Activated CD4-positive, alpha-beta T cell treated with anti-CD3 and anti-CD28 coated beads for 4 hours (primary cell): ENCODE measurements at places on chromosomes 16 and 17.

DNA sequence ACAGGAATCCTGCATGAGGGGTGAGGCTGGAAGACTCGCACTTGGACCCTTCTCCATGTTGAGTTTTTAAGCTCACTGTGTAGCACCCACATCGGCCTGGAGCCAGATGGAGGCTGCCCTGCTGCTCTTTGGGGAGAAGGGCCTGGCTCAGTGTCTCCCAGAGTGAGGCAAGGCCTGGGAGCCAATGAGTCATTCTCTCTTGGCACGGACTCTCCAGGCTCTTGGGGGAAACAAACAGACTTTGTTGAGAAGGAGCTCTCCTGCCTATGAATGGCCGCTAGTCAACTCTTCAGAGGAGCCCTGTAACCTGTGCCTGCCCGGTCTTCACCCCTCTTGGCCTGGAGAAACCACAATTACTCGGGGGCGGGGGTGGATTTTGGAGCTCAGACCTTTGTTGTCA, 50.8 kb upstream of the MAF start:
- DNase-seq = no peak

DNA sequence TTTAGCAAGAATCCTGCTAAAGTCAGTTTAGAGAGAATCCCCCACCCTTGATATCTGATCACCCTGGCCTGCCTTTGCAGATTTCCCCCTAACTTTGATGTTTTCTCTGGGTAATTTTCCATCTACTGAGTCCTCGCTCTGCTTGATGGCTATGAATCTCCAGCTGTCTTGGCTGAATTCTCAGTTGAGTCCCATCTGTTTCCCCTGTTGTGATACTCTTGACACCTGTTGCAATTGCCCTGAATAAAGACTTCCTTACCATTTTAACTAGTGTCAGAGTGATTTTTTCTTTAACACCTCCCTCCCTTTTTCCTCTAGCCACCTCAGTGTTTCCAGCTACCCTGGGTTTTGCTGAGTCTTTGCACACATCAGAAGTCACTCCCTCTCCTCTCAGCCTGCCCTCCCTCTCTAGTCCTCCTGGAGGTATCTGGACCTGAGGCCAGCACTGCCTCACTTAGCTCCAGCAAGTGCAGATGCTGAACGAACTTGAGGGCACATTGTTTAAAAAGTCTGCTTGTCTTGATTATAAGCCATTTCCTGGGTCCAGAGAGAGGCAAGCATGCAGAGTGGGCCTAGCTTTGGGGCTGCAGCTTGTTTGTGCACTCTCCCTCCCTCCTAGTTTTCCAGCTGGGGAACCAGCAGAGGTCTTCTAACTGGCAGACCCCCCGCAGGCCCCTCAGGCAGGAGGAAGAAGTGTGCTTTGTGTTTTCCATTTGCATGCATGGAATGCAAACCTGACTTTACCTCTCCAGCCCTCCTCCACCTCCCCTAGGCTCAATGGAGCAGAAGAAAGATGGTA, 33.2 kb downstream of the SPACA3 start:
- no peak for DNase-seq

DNA sequence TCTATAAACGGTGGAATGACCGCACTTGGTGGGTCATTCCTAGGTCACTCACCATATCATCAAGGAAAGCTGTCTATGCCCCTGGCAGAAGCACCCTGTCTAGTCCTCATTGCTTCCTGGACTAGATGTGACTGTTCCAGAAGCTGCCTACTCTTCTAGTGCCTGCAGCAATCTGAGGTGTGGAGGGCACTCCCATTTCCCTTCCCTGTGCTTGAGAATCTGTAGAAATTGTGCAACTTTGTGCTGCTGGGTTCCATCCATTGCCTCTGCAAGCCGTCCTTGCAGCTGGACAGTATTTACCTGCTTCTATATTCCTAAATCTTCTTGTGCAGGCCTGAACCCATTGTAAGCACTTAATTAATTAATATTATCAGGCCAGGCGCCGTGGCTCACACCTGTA, 52.1 kb downstream of the CACNG3 start:
- DNase-seq = no peak

DNA sequence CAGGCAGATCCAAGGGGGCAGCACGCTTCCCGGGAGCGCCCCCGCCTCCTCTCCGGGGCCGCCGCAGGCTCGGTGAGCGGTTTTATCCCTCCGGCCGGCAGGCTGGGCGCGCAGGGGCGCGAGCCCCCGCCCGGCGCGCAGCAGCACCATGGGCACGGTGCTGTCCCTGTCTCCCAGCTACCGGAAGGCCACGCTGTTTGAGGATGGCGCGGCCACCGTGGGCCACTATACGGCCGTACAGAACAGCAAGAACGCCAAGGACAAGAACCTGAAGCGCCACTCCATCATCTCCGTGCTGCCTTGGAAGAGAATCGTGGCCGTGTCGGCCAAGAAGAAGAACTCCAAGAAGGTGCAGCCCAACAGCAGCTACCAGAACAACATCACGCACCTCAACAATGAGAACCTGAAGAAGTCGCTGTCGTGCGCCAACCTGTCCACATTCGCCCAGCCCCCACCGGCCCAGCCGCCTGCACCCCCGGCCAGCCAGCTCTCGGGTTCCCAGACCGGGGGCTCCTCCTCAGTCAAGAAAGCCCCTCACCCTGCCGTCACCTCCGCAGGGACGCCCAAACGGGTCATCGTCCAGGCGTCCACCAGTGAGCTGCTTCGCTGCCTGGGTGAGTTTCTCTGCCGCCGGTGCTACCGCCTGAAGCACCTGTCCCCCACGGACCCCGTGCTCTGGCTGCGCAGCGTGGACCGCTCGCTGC, 832 bp downstream of the CDK5R1 start:
- DNase-seq = no peak

DNA sequence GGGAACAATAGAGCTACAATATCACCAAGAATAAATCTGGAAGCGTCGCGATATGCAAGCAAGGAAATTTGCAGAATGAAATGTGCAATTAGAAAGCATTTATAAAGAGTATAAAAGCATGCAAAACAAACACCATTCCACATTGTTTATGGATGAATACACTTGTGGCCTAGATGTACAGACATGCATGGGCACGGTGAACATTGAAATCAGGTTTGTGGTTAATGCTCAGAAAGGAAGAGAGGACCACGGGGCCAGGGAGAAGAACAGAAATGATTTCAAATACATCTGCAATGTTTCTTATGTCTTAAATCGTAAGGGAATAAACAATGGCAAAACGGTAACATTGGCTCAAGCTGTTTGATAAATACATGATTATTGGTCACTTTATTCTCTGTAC, 235.9 kb downstream of the FOXL1 start:
- no peak for DNase-seq

DNA sequence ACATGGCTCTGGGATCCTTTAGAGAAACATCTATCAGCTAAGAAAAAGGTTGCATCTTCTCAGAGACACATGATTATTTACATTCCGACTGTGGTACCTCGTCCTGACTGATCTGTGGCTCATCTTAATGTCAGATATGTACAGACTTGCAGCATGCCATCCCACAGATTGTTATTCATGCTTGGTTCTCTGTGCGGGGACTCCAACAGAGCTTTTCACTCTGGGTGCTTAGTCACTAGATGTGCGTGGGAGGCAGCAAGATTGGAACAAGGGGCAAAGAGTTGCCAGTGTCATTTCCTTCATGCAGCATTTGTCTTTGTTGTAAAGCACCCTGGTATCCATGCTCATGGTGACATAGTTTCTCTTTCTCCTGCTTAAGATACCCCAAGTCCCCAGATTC, 179.1 kb upstream of the CACNG5 start:
- DNase-seq = peak; percentile 70

GRCh38 chr17:58391302-58391984, 25.9 kb downstream of the RNF43 start:
- DNase-seq = no peak

DNA sequence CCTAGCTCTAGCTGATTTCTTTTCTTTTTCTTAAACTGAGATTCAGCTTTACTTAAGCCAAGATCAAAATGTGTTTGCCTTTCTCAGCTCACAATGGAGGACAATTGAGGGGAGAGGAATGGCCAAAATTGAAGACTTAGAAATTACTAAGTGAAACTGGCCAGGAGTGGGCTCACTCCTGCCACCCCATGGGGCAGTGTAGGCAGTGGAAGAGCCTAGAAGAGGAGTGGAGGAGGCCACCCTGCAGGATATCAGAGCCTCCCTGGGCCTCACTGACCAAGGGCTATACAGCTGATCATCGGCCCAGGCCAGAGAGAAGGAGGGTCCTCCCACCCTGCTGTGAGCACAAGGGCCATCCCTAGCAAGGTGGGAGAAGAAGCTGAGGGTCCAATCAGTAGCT, 119.8 kb downstream of the CCT6B start:
- DNase-seq = no peak

GRCh38 chr17:1164935-1165556, 14.7 kb downstream of the ABR start:
- no peak for DNase-seq

DNA sequence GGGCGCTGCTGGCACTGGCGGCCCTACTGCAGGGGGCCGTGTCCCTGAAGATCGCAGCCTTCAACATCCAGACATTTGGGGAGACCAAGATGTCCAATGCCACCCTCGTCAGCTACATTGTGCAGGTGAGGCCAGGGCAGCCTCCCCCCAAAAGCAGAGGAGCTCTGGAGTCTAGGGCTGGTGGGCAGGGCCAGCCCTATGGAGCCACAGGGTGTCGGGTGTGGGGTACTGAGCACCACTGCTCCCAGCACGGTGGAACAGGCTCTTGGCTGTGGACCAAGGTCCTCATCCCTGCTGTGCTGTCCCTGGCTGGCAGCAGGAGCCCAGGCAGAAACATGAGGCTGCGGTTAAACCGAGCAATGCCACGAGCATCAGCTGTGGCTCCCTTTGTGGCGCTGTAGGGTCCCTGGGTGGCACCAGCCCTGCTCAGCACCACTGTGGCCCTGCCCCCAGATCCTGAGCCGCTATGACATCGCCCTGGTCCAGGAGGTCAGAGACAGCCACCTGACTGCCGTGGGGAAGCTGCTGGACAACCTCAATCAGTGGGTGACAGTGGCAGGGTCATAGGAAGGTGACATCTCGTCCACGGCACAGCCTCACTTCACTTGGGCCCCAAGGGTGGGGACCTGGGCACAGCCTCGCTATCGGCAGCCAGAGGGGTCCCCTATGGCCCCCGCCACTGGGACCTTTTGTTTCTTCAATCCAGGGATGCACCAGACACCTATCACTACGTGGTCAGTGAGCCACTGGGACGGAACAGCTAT, 1.1 kb downstream of the DNASE1 start:
- DNase-seq = no peak

DNA sequence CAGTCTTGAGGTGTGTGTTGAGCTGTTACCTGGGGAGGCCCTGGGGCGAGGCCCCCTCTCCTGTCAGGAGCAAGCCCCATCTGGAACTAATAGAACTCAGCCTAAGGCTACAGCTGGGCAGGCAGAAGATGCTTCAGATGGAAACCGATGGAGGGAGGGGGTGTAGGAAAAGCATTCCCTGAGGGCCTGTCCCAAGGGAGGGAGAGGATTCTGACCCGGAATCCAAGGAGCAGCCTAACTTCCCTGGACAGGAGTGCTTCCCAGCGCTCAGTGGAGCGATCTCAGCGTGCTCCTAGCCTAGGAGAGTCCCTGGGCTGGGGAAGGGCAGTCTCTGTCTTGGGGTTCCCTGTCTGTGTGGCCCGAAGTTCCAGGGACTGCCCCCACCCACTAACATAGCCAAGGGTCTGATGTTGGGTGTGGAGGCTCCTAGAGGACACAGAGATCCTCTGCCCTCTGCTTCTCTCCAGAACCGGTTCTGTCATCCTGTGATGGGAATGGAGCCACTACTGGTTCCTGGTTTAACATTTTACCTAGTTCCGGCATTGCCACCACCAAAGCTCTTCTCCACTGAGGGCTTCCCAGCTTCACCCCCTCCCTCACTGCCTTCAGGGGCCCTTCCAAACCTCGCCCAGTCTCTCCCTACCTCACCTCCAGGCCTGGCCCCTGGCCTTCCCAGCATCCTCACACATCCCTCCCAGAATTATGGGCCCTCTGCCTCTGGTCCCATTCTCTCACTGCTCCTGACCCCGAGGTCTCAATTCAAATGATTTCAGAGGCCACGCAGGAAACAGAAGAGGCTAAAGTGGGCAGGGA, 58.7 kb downstream of the RTN4RL1 start:
- no peak for DNase-seq

DNA sequence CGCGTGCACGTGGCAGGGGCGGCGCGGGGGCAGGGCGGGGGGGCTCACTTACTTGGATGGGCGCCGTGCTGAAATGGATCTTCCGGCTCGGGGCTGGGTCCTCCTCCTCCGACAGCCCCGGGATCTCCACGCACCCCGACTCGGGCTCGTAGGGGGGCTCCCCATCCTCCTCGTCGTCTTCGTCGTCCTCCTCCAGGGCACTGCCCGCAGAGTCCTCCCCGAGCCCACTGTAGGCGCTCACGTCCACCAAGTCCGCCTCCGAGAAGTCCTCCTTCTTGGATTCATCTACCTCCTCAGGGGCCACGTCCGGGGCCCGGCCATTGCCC, 1.4 kb downstream of the PPP1R9B start:
- DNase-seq = no peak

- no peak for DNase-seq
Observed at GRCh38 chr16:85829171-85829719, 29.8 kb downstream of the COX4I1 start.

DNA sequence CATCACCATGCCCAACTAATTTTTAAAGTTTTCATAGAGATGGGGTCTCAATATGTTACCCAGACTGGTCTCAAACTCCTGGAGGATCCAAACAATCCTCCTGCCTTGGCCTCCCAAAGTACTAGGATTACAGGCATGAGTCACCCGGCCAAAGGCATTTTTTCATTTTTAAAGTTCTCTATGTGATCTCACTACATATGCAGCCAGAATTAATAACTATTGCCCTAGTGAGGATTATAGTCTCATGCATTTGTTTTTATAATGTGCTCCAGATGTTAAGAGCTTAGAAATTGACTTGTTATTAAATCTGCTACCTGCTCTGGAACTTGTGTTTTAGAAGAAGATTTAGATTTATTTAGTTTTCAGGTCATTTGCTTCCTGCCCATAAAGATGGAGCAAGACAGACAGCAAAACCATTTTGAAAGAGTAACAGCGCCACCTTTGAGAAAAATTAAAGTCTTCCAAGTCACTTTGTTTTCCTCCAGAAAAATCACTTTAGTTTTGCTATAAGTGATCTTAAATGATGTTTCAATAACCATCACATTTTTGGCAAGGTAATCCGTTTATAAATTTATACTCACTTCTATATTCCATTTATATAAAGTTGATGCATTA, 79.5 kb downstream of the CA4 start:
- no peak for DNase-seq

DNA sequence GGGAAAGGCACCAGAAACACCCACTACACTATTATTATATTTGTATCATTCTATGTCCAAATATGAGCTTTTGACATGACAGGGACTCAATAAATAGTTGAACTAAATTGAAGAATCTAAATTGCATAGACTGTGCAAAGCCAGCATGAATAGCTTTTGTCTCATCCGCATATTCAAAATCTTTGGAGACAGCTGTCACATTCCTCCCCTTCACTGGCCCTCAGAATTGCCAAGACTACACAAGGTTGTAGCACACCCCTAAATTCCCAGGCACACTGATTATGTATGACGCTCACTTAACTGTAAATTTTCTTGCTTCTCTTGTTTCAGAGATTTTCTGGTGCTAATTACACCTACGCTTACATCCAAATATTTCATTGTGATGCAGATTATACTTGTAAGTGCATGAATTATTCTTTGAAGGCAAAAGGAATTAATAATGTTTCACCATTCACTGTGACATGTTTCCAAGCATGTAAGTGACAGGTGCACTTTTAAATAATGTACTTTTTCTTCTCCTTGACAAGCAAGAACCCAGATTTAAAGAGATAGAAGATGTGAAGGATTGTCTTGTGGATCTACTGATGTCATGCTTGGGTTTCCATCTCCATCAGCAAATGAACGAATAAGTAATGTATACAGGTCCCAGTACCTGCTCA, 47.5 kb downstream of the CA10 start:
- DNase-seq = no peak
